ENCODE measurements at places on chromosomes 7 and 10.

DNA sequence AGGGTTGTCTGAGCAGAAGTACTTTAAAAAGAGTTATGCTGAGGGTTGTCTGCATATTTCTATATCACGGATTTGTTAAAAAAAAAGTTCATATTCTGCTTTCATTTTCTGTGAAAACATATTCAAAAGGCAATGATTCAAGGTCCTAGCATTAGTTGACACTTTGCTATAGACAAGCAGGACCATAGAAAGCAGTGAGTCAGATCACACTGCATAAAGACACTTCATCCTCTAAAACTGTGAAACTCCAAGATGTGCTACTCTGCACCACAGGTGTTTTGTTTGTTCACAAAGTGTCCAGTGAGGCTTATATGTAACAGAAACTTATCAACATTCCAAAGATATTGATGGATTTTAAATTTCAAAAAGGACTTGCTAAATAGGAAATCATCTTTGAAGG lies 47.0 kb downstream of the SPAM1 start:
- no peak for DNase-seq

DNA sequence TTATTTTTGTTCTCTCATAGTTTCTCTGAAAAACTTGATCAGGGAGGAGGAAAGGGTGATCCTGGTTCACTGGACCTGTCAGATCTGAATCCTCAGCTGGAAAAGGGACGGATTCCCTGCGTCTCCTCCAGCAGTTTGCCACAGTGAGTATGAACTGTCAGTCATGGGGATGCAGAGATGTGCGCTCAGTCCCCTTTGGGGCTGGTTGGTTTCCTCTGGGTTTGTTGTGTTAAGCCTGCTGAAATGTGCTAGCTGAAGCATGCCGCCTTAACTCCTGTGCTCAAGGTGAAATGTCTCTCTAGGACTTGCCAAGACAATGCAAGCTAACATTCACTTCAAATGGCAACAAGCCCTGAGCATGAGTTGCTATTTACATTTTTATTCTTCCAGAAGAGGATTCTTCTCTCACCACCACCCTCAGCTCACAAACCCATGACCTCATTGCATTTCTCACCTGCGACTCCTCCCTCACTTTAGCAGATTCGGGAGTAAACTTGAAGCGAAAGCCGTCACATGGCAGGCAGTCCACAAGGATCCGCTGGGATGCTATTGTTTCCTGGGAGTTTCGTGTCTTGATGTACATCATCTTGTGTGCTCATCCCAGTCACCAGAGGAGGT lies 192.9 kb upstream of the FZD8 start:
- DNase-seq = no peak

GRCh38 chr7:2955269-2955668 lies 88.4 kb downstream of the CARD11 start:
- no peak for DNase-seq

DNA sequence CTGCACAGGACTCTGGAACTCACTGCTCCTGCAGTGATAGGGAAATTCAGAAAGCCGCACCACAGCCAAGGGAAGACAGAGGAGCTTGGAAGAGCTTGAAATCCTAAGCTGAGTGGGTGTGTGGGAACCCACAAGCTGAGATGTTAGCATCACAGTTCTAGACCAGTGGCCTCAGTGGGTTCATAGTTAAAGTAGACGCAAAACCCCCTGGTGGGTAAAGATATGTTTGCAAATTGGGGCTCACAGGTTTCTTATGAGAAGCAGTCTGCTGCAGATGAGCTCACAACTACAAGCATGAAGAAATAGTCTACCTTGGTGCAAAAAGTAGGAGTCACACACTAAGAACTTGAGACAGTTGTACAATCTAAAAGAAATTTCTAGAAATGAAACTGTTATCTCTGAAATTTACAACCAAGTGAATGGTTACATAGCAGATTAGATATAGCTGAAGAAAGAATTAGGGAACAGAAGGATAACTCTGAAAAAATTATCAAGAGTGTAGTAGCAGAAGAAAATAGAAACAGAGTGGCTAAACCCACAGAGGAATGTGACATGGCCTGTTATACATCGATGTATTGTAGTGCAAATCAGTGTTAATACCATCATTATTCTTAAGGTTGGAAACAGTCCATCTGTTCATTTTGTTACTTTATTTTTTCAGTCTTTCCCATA lies 77.2 kb downstream of the DYNC2I1 start:
- DNase-seq = no peak

DNA sequence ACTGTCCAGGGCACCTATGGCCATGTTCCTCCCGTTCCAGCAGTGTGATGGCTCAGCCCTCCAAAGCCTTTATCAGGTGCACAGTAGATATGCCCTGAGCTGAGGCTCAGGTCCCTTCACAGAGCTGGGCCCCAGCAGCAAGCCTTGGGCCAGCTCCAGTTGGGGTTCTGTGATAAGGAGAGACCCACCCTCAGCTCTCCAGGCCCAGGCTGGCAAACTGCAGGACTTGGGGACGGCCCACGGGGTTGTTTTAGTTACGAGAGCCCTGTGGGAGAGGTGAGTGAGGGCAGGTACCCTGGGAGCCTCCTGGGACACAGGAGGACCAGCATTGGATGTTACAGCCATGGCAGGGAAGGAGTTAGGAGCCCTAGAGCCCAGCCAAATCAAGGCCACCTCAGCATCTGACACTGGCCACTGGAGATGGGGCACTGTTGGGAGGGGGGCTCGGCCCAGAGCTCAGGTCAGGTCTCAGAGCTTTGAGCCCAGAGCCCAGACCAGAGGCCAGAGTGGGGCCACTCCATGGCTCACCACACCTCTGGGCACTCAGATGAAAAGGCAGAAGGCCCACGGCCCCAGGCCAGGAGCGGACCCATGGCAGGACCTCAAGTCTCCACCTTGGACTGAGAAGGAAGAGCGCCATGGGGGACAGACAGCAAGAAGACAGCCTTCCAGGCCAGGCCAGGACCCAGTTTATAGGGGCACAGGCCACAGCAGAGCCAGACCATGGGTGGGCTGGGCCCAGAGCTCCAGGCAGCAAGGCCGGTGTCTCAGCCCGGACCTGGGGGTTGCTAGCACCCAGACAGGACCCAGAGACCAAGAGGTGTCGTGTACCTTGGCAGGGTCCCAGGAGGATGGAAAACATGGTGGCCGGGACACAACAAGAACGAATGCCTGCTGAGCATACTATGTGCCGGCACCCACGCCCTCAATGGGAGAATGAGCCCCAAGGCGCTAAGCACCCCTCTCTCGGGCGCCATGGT lies 12.8 kb downstream of the GRID1 start:
- DNase-seq = no peak

DNA sequence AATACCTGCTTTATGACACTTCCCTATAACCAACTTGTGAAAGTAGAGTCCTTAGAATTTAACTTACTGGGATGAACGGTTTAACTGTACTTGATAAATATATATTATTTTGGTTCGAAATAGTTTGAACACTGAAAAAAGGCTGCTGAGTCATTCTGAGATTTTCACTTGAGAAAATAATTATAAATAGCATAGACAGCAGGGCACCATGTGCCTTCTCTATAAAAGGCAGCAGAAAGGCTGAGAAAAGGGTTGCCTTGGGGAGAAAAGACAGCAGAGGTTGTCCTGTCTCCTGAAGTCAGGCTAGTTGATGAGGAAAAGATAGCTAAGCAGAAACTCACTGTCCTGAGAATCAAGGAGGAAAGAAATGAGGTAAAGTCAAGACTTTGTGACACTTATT lies 92.4 kb downstream of the CTTNBP2 start:
- DNase-seq = no peak

DNA sequence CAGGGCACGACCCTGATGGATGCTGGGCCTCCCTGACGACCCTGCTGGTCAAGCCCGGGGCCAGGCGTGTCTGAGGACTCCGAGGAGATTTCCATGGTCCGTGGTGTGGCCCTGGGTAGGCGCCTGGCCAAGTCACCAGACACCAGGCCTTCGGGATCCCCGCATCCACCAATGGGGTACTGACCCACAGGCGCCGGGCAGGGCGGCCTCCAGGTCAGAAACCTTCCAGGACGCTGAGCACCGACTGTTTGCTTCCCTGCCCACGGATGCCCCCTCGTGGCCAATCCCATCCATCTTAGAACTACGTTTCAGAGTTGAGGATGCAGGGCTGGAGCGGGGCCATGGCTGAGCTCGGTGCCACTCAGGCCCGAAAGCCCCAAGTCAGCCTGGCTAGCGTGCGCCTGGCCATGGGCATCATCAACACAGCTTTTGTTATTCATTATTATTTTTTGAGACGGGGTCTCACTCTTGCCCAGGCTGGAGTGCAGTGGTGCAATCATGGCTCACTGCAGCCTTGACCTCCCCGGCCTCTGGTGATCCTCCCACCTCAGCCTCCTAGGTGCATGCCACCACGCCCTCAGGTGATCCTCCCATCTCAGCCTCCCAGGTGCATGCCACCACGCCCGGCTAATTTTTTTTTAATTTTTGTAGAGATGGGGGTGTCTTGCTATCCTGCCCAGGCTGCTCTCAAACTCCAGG lies 7.1 kb upstream of the AMZ1 start:
- DNase-seq = no peak

DNA sequence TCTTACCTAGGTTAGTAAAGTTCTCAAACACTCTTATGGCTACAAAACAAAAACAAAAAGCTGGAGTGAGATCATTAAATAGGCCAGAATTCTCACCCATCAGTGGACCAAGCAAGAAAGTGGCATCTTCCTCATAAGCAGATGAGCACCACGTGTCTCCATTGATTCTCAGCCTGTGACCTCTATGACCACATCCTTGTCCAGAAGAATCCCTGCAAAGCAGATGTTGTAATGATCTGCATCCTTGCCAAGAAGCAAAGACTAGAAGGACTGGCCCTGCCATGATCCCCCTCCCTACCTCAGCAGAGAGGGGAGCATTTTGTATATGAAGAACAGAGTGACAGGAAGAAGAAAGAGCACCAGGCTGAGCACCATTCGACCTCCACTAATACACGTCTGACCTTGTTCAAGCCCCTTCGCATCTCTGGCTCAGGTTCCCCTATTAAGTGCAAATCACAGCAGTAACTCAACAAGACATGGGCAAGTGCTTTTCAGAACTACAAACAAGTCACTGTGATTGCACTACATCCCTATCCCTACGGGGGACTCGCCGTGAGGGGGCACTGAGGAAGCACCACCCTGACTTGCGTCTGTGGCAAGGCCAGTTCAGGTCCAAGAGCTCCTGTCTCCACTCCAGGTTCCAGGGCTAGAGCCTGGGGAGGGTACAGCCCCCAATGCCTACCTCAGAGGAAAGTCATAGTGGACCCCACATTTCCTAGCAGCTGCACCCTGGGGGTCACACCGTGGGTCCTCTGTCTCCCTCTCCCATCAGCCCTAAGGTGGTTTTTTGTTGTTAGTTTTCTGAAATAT lies 22.2 kb upstream of the RASSF4 start:
- DNase-seq = no peak

GRCh38 chr10:124067825-124068400 lies 25.5 kb downstream of the CHST15 start:
- no peak for DNase-seq

DNA sequence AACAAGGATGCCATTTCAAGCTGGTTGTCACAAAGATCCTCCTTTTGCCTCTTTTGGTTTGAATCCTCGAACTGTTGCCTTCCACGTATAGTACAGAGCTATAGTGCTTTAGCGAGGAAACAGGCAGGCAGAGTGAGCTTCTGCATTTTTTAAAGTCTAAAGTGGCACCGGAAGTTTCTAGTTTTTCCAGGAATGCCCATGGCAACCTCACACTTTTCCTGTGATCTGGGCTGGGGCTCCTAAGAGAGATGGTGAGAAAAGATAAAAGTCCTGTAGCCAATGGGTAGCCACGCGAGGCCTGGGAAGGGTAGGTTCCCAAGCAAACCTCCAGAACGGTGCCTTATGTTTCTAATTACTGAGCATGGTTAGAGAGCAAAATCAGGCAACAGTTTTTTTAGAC lies 76.7 kb downstream of the CALD1 start:
- no peak for DNase-seq

DNA sequence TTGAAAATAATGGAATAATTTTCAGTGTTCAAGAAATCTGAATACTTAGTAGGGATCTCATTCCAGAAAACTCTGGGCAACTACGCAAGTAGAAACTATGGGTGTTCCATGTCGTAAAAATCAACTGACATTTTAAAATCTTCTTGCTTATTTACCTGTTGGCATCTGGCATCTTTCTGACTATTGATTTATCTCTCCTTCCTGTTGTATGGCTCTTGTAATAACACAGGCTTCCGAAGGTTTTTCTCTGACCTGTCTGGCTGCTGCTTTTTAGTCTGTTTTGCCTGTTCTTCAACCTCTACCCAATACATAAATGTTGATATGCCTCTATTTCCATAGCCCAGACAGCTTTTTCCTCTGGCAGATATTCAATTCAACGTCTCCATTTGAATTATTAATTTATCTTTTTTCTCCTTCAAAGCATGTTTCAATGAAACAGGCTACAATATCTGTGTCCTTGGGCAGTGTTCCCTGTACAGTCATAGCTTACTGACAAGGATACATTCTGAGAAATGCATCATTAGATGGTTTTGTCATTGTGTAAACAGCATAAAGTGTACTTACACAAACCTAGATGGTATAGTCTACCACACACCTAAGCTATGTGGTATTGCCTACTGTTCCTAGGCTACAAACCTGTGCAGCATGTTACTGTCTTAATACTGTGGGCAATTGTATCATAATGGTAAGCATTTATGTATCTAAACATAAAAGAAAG lies 105.9 kb upstream of the ETV1 start:
- DNase-seq = no peak

GRCh38 chr10:74008212-74008731 lies 10.4 kb downstream of the VCL start:
- no peak for DNase-seq

DNA sequence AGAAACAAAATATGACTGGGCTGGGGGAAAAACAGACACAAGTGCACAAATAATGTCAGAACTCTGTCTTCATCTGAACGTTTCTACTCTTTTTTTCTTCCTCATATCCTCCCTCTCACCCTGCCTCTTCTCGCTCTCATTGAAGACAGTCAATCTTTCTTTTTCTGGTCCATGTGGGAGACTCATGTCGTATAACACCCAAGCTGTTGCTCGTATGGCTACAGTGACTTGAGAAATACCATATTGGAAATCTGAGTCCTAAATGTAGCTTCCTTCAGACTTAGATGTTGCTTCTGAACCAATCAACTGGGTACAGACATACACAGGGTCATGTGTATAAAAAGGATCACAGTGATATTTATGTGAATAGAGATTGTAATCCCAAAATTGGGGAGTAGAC lies 579.8 kb upstream of the CELF2 start:
- no peak for DNase-seq

Measured in stimulated activated naive CD8-positive, alpha-beta T cell treated with anti-CD3 and anti-CD28 coated beads, Interleukin-15, amount 100 ng/mL, for 72 hours (primary cell).